ENCODE measurements at places on chromosomes 7 and 10.

GRCh38 chr7:158544708-158545107, 42.9 kb downstream of the PTPRN2 start:
- H3K4me3 ChIP-seq: no peak overlapping the region
- H3K27me3 ChIP-seq: no peaks in the 10 kb centered on the region
- DNase-seq: no peak

GRCh38 chr7:8205031-8205387, 57.0 kb downstream of the ICA1 start:
- peaks cover 12% of the 10 kb centered on the region for H3K4me1 ChIP-seq
- no peak overlapping the region for H3K4me3 ChIP-seq
- no peaks in the 10 kb centered on the region for H3K36me3 ChIP-seq
- DNase-seq: no peak
- H3K27me3 ChIP-seq: peaks cover 27% of the 10 kb centered on the region

- no peak overlapping the region for H3K4me3 ChIP-seq
- H3K27ac ChIP-seq: no peak overlapping the region
- no peaks in the 10 kb centered on the region for H3K4me1 ChIP-seq
- no peaks in the 10 kb centered on the region for H3K36me3 ChIP-seq
These were observed 67.6 kb downstream of the C10orf120 start for GRCh38 chr10:122632031-122632430.

DNA sequence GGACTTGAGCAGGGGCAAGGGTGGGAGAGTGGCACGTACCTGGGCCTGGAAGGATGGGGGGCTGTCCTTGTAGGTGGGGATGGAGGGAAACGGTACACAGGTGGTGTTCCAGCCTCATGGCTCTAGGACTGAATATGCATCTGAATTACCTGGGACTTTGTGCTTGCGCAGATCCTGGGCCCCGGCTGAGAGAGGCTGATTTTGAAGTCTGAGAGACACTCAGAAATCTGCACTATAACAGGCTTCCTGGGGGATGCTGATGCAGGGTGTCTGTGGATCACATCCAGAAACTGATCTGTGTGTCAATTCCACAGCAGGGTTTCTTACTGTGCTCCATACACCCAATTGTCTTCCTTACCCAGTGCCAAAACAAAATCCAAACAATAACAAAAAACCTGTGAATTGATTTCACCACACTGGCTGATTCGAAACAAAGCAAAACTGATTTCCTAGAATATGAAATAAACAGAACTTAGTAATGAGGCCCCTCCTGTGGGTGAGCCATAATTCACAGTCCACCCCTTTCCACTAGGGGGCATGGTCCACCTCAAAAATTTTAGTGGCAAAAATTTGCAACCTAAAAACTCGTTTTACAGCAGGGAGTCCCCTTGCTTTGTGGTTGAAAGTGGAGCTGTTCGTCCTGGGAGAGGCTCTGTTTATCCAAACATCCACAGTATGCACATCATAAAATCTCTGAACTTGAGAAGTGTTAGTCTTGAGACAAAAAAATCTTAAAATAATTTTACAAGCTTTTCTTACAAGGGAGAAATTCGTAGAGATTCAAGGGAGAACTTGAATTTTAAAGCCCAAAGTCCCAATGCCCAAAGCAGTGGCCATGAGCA, 32.0 kb upstream of the PLEKHA1 start:
- H3K4me1 ChIP-seq: no peaks in the 10 kb centered on the region
- H3K27me3 ChIP-seq: no peaks in the 10 kb centered on the region
- no peaks in the 10 kb centered on the region for H3K36me3 ChIP-seq
- peak; percentile 64 for DNase-seq

- peaks cover 4% of the 10 kb centered on the region for H3K4me1 ChIP-seq
- no peak overlapping the region for H3K4me3 ChIP-seq
- no peaks in the 10 kb centered on the region for H3K27me3 ChIP-seq
These were observed 85.3 kb upstream of the DIP2C start for GRCh38 chr10:774661-775244.

DNA sequence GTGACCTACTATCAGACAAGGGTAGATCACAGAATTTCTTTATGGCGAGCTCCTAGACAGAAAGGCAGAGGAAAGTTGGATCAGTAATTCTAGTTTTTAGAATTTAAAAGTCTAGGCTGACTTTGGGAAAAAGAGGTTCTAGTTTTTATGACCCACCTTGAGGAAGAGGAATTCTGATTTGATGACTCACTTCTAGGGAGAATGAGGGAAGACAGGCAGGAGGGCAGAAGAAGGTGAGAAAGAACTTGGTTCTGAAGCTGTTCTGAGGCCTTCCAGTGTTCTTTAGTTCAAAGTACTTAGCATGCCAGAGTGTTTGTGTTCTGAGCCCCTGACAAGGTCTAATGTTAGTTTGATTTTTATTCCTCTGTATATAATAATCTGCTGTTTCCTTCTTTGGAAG, 97.2 kb downstream of the PODXL start:
- H3K36me3 ChIP-seq: peaks cover 20% of the 10 kb centered on the region
- H3K27me3 ChIP-seq: no peaks in the 10 kb centered on the region
- DNase-seq: no peak
- no peak overlapping the region for H3K4me3 ChIP-seq
- no peak overlapping the region for H3K27ac ChIP-seq

- peaks cover 31% of the 10 kb centered on the region for H3K27me3 ChIP-seq
- H3K27ac ChIP-seq: no peak within 1 kb of the TSS
- peaks cover 6% of the 10 kb centered on the region for H3K4me1 ChIP-seq
- H3K4me3 ChIP-seq: no peak within 1 kb of the TSS
- no peak for DNase-seq
These were observed at the start of gene TMEM196 for GRCh38 chr7:19772841-19773760. Gene TMEM196 (minus strand): TSS chr7:19773617. CDS start chr7:19772696, 921 bp downstream.

- H3K36me3 ChIP-seq: no peaks in the 10 kb centered on the region
- H3K27me3 ChIP-seq: peaks cover 34% of the 10 kb centered on the region
- H3K4me1 ChIP-seq: no peaks in the 10 kb centered on the region
- DNase-seq: no peak
- no peak overlapping the region for H3K27ac ChIP-seq
These were observed 54.6 kb downstream of the ASB4 start for GRCh38 chr7:95540366-95540765.

DNA sequence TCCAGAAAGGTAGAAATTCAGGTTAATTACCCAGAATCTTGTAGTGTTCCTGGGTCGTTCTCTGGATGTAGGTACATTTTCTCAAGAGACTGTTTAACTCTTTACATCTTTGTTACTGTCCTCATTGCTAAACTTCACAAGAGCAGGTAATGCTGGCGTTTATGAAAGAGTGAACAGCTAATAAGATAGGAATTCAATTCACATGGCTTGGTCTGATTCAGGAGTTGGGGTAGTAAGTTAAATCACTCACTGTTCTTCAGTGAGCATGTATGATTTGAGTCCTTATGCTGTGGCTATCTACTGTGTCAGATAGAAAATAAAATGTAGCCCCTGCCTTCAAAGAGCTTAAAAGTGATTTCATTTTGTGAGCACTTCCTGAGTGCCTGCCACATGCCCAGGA, 480.0 kb downstream of the LRMDA start:
- H3K27me3 ChIP-seq: no peaks in the 10 kb centered on the region
- DNase-seq: no peak
- H3K36me3 ChIP-seq: no peaks in the 10 kb centered on the region
- H3K27ac ChIP-seq: no peak overlapping the region
- H3K4me3 ChIP-seq: no peak overlapping the region

DNA sequence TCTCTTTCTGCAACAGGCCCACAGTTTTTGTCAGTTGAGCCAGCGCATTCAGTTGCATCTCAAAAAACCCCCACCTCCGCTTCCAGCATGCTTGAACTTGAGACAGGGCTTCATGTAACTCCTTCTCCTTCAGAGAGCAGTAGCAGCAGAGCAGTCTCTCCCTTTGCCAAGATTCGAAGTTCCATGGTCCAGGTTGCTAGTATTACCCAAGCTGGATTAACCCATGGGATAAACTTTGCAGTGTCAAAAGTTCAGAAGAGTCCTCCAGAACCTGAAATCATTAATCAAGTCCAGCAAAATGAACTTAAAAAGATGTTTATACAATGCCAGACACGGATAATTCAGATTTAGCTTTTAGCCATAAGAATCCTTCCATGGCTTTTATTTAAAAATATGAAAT, 45.2 kb downstream of the MCMBP start:
- H3K36me3 ChIP-seq: peaks cover 58% of the 10 kb centered on the region
- no peak overlapping the region for H3K4me3 ChIP-seq
- H3K27me3 ChIP-seq: no peaks in the 10 kb centered on the region
- DNase-seq: no peak
- peak overlapping the region; percentile 15 for H3K27ac ChIP-seq
- no peaks in the 10 kb centered on the region for H3K4me1 ChIP-seq

DNA sequence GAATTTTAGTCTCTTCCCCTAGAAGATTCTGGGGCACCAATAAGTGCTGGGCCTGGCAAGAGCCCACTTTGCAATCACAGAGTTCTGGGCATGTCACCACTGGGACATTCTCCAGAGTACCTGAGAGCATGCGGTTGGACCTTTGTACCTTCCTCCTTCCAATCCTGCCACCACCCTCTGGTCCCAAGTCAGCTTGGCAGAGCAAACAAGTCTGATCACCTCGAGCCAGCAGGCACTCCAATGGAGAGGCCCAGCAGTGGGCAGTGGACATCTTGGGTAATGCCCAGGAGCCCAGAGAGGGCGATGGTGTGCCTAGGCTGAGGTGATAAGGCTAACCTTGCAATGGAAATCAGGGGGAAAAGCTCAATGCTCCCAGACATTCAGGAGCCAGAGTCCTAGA, 43.4 kb downstream of the SH3PXD2A start:
- no peak for DNase-seq
- no peaks in the 10 kb centered on the region for H3K36me3 ChIP-seq
- H3K4me1 ChIP-seq: peaks cover 6% of the 10 kb centered on the region
- H3K27me3 ChIP-seq: peaks cover 3% of the 10 kb centered on the region
- H3K4me3 ChIP-seq: no peak overlapping the region

DNA sequence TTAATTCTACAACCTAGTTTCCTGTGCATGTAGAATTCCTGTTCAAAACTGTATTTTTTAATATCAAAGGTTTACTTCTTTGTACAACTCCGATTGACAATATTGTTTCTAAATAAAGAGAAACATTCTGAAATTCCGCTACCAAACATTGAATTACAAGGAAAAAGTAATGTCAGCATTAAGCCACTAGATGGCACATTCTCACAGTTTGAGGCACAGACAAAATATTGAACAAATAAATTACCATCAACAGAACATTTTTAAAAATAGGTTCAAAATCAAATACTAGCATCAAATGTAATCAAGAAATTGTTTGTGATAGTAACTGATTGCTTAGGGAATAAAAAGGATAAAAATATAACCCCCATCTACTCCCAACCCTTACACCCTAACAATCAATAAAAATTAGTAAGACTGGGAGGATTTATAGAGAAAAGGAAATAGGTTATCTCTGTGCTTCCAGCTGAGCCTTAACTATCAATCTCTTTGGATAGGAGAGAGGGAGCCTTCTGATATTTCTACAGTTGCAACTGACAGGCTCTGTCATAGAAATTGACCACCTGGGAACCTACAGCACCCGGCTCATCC, 86.6 kb upstream of the C7orf33 start:
- no peak overlapping the region for H3K4me3 ChIP-seq
- peaks cover 18% of the 10 kb centered on the region for H3K27me3 ChIP-seq
- no peak overlapping the region for H3K27ac ChIP-seq
- DNase-seq: peak; percentile 34

Data from activated CD4-positive, alpha-beta T cell treated with anti-CD3 and anti-CD28 coated beads, Interleukin-2, amount 10 ng/mL, durations not matched to agents 7 days and 5 days (primary cell).